CD4-positive, alpha-beta T cell (primary cell): ENCODE measurements at places on chromosomes 7 and 10.

GRCh38 chr10:113094114-113094486 lies 144.1 kb downstream of the TCF7L2 start:
- DNase-seq, result no peak

DNA sequence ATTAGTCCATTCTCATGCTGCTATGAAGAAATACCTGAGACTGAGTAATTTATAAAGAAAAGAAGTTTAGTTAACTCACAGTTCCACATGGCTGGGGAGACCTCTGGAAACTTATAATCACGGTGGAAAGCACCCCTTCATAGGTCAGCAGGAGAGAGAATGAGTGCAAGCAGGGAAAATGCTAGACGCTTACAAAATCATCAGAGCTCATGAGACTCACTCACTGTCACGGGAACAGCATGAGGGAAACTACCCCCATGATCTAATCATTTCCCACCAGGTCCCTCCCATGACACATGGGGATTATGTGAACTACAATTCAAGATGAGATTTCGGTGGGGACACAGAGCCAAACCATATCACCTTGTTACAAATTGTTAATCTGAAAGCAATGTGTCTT lies 15.8 kb downstream of the TAS2R39 start:
- no peak for DNase-seq

GRCh38 chr10:133183646-133184378 lies 23.8 kb downstream of the KNDC1 start:
- no peak for DNase-seq

DNA sequence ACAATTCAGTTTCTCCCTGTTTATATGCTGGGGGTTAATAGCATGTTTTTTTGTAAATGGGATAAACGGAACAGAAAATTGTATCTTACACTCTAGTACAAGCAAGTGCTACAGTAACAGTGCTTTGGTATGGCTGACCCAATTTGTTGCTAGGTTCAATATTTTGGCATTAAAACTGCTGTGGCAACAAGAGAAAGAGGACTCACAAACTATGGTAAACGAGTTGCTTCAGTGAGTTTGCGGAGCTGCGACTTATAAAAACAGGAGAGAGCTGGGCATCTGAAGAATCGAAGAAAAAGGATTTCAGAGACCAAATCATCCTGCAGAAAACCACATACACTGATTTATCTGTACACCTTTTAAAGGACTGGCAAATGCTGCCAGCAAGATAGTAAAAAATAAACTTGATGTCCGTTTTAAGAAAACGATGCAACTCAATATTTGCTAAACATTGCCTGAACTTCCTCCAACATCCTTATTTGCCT lies 2.2 kb downstream of the GLUD1 start:
- DNase-seq, result no peak

GRCh38 chr10:27380929-27381358 lies 123.2 kb upstream of the RAB18 start:
- no peak for DNase-seq

DNA sequence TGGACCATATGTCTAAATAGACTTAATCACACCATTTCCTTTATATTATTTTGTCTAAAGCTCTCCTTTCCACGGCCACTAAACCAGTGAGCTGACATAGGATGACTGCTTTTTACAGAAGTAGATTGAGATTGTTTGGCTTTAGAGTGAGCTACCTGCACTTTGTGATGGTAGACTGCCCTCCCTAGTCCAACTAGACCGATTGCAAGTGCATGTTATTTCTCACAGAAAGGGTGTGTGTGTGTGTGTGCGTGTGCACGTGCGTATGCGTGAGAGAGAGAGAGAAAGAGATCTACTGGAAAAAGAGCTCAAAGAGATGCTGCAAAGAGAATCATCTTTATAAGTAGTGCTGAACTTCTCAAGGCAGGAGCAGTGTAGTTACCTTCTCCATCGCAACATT lies 60.7 kb downstream of the VCL start:
- peak; percentile 34 for DNase-seq

GRCh38 chr10:109393425-109393824 lies 529.9 kb downstream of the XPNPEP1 start:
- no peak for DNase-seq

DNA sequence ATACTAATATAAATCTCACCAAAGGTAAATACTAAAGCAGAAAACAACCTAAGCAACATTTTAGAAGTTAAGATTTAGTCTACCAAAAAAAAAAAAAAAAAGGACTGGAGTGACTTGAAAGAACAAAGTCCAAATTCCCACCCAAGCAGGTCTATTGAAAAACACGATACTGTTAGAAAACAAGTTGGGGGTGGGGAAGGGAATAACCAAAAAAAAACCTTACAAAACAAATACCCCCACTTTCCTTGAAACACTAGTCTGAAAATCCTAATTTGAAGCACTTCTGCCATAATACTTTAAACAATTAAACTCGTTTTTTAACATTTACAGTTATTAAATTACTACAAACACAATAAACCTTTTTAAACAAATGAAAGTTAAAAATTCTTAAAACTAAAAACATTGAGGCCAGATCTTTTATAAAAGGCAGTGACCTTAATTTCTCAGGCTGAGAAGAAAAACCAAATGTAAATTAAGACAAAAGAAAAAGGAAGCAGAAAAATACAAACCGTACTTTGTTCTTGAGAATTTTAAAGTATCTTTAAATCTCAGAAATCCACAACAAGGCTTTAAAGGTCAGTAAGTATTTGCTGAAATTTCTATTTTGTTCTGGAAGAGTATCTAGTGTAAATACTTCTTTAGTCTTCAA lies 135.1 kb downstream of the NRBF2 start:
- no peak for DNase-seq
